ENCODE measurements at places on chromosomes 16 and 17. TPM values are rescaled to one million over a fixed set of nuclear protein-coding genes. Genes with fewer than 3 reads are reported as not detected.

DNA sequence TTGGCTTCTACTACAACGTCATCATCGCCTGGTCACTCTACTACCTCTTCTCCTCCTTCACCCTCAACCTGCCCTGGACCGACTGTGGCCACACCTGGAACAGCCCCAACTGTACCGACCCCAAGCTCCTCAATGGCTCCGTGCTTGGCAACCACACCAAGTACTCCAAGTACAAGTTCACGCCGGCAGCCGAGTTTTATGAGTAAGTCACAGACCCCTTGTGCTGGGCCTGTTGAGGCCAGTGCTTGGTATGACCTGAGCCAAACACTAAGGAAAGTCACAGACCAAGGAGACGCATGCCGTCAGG, 16.1 kb downstream of the SLC6A2 start:
- no peak for DNase-seq

- no peak for DNase-seq
These were observed 7.2 kb downstream of the ARL2BP start for GRCh38 chr16:57252148-57252721.

GRCh38 chr16:50942143-50942542, 200.3 kb downstream of the CYLD start:
- no peak for DNase-seq

- no peak for DNase-seq
These were observed 197.1 kb upstream of the RPL38 start for GRCh38 chr17:74006371-74006770.

DNA sequence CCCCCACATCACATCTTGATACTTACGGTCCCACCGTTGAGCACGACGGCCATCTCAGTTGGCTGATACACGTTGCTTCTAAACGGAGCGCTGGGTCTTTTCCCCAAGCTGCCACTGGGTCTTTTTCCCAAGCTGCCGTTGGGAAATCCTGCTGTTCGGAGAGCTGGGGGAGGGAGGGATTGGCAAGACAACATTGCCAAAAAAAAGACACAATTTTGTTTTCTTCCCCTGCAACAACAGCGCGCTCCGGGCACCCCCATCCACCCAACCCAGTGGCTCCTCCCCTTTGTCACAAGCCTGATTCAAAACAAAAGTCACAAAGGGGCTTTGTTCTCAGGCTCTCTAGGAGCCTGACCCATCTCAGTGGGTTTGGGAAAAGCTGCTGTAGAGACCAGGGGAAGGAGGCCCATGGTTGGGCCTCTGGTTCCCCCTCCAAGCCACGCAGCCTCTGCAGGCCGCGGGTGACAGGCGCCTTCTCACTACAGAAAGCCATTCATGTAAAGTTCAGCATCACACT, 22.8 kb downstream of the GPRC5B start:
- no peak for DNase-seq

GRCh38 chr17:52604105-52604504, 445.6 kb upstream of the CA10 start:
- no peak for DNase-seq

DNA sequence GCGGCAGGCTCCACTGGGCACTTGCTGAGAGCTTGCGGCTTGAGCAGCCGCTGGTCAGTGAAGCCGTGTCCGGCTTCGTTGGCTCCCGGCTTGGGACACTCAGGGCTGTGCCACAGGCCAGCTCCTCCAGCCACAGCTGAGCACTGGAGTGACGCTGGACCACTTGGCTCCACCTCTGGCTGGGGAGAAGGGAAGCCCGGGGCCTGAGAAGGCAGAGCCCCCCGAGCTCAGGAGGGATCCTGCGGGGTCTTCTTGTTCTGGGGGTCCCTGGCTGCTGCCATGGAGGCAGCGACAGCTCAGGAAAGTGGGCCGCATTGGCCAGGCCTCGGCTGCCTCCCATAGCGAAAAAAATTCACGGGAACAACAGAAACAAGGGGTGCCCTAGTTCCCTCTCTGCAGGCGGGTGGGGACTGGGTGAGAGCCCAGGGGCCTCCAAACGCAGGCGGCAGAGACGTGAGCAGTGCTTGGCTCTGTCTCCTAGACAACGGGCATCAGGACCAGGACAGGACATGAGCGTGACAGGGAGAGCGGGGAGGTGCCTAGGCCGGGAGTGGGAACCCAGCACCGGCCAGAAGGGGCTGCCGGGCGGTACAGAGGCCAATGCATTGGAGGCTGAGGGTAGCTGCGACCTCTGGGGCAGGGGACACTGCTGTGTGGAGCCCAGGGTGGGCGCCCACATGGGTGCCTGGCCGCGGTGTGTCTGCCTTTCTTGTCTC, 37.7 kb downstream of the SLC7A5 start:
- DNase-seq: no peak

DNA sequence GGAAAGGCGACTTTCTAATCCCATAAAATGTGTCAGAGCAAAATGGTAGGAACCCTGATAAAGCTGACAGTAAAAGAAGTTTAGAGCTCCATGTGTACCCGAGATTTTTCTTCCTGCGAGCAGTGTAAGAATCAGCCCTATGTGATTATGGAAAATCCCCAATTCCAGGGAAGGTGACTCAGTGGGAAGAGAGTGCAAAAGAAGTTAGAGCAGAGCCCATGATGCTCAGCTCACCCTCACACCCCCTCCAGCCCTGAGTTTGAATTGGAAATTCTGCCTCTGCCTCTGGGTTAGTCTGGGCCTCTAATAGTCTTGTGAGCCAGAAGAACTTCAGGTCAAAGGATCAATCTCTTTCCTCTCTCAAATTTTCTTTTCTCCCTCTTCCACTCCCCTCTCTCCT, 12.5 kb downstream of the C17orf78 start:
- no peak for DNase-seq

GRCh38 chr16:52953215-52953614, 99.5 kb downstream of the CHD9NB start:
- no peak for DNase-seq

- DNase-seq: no peak
These were observed 39.2 kb downstream of the NDE1 start for GRCh38 chr16:15689290-15689689.

DNA sequence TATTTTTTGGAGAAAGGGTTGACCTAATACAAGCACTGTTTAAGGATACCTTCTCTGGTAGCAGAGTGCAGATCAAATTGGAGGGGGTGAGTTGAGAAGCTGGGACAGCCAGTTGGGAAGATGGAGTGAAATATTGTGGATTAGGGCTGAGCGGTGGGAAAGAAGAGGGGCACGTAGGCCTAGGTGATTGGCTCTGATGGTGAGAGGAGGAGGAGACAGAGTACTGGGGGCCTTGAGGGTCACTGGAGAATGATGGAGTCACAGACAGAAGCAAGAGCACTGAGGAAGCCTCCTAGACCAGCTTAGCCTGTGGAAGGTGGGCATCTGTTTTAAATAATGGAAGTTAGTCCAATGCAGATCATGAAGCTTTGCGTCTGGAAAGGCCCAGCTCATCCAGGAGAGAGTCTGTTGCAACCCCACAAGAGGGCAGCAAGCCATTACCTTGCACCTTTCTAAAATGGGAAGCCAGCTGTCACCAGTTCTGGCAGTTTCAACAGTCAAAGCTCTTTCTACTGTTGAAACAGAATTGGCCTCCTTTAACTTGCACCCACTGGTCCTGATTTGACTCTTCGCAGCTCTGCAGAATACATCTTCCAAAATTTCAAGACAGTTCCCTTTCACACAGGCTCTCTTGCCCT, 11.8 kb downstream of the SLC9A5 start:
- DNase-seq: no peak

DNA sequence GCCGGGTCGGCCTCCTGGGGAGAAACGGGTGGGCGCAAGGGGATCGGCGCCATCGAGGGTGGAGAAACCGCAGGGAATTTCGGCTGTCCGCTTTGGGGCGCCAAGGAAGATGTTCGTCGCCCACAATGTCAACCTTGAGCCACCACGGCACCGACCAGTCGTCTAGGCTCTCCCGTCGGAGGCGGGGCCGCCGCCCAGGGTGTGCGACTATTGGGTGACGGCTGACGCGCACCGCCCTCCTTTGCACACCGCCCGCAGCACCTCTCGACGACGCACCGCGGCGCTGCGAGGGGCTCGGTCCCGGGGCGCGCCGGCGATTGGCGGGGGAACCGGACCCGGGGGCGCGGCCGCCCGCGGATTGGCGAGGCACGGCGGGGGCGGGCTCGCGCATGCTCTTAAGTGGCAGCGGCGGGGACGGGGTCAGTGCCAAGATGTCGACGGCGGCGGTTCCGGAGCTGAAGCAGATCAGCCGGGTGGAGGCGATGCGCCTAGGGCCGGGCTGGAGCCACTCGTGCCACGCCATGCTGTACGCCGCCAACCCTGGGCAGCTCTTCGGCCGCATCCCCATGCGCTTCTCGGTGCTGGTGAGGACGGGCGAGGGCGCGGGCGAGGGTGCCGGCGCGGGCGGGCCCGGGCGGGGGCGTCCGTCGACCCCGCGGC, at the start of gene NUDT16L1:
TSS of gene NUDT16L1 (plus strand) at position 267 of the 660 bp plus-strand sequence. CDS start at position 432, 165 bp downstream.
- peak; percentile 12 for DNase-seq

Gene ENPP7
- not detected for total RNA-seq

Measured in glomerular endothelial cell (primary cell).